NK-92 treated with Interleukin-12 subunit alpha and Interleukin-12 subunit beta, amount 100 ng/mL, for 24 hours (cell line): ENCODE measurements at places on chromosomes 7 and 10.

GRCh38 chr10:97416565-97416964, 9.4 kb upstream of the PGAM1 start:
- DNase-seq = no peak

DNA sequence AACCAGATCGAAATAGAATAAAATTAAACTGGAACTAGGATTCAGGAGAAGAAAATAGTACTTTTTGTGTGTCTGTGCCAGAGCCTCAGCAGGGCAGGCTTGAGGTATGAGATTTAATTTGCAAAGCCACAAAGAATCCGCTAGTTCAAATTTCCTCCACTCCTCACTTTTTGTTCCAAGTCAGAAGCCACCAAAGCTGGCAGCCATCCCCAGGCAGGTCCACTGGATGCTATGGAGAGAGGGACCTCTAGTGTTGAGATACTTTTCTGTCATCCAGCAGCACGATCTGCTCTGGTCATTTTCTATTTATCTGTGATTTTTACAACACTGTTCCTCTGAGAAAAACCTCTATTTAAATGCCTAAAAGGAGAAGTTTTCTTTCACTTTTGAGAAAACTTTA, 147.9 kb upstream of the FRMD4A start:
- no peak for DNase-seq

DNA sequence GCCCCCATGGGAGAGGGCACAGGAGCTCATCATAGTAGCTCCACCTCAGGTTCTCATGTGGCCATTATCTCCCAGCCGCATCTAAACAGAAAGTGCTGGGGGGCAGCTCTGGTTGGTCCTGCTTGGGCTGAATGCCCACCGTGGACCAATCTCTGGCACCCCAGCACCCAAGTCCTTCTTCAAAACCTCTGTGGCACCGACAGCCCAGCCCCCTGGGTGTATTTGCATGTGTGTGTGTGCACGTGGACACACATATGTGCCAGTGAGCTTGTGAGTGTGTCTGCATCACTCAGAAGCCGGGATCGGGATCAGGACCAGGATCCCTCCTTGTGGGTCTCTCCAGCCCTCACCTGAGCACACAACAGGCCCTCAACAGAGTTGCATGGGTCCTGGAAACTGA, 68.2 kb downstream of the ALOX5 start:
- no peak for DNase-seq

- no peak for DNase-seq
These were observed 44.3 kb downstream of the MACC1 start for GRCh38 chr7:20172736-20173334.

DNA sequence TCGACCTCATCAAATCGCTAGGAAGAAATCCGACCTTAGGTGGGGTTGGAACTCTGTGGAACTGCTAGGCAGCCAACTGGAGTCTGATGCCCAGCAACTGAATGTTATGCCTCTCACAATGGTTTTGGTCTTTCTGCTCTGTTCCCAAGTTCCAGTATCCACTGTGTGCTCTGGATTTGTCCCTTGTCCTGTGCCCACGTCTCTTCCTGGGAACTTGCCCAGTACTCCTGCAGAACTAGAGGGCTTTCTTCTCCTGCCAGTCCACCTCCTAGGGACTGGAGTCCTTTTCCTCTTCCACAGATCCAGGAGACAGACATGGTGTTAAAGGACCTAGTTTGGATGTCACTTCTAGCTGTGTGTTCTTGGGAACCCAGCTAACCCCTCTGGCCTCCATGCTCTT, 26.6 kb downstream of the PRTFDC1 start:
- DNase-seq = no peak

DNA sequence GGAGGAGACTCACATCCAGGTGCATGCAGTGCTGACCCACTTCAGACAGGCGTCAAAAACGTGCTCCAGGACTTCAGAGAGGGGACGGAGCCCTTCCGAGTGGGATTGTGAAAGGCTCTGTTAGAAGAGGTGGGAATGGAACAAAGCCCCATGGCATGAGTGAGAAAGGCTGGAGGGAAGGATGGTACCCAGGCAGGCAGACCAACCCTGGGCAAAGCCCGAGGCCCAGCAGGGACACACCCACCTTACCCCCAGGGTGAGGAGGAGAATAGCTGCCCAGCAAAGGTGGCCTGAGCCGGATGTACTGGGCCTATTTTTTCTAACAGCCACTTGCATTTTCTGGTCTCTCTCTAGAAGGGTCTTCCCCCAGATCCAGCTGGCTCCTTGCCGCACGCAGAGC, 14.8 kb downstream of the CHAT start:
- no peak for DNase-seq

- DNase-seq = no peak
These were observed 16.5 kb downstream of the AVL9 start for GRCh38 chr7:32511791-32512190.

GRCh38 chr7:96669812-96670211, 39.8 kb downstream of the SEM1 start:
- DNase-seq = no peak

- DNase-seq = no peak
These were observed 44.2 kb downstream of the ZMIZ1 start for GRCh38 chr10:79112881-79113431.
